ENCODE measurements at places on chromosomes 4 and X. TPM values are rescaled to one million over a fixed set of nuclear protein-coding genes. Genes with fewer than 3 reads are reported as not detected.

- no peak for DNase-seq
Observed at GRCh38 chr4:23654791-23655190, 235.1 kb downstream of the PPARGC1A start.

- no peak for DNase-seq
Observed at GRCh38 chr4:128630871-128631270, 178.6 kb upstream of the JADE1 start.

The ANOS1 gene
- total RNA-seq, result 0.52 TPM

- no peak for DNase-seq
Observed at GRCh38 chr4:178205826-178206225, 763.6 kb upstream of the AGA start.

GRCh38 chr4:106978046-106978774 is 57.9 kb downstream of the DKK2 start:
- no peak for DNase-seq

DNA sequence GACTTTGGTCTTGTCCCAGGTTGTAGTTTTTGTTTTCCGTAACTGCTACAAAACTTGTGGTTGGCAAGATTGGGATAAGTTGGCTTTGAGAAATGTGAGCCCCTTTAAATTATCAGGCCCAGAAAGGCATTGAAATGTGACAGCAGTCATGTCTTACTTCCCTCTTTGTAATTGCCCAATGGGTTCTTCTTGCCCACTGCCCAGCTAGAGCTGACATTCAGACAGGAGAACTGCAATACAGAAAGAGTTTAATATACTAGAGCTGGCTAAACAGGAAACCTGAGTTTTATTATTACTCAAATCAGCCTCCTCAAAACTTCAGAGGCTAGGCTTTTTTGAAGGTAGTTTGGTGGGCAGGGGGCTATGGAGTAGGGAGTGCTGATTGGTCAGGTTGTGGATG is 288.3 kb downstream of the ZNF674 start:
- DNase-seq, result no peak

DNA sequence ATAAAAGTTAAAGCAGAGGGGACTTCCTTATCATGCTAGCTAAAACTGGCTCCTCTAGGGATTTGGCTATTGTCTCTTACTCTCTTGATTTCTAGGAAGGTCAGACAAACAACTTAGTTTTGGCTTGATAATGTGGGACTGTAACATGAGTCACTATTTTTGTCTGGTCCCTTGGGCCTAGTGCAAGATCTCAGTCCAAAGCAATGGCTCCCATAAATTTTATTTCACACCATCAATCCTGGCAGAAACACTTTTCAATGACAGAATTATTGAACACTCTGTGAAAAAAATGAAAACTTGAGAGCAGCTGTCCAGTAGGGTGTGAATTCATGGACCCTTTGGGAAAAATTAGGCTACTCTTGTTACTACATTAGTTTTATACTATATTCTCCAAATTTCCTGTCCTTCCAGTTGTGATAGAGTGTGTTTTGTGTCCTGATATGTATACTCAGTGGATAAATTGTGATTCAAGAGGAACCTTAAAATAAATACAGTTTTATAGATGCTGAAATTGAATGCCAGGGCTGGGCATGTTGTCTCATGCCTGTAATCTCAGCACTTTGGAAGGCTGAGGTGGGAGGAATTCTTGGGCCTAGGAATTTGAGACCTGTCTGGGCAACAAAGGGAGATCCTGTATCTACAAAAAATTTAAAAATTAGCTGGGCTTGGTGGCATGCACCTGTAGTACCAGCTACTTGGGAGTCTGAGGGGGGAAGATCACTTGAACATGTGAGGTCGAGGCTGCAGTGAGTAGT is 10.8 kb upstream of the SNCA start:
- DNase-seq, result no peak

The UBE2A gene
- 23.1 TPM for total RNA-seq

The XAGE2 gene
- total RNA-seq, result not detected

DNA sequence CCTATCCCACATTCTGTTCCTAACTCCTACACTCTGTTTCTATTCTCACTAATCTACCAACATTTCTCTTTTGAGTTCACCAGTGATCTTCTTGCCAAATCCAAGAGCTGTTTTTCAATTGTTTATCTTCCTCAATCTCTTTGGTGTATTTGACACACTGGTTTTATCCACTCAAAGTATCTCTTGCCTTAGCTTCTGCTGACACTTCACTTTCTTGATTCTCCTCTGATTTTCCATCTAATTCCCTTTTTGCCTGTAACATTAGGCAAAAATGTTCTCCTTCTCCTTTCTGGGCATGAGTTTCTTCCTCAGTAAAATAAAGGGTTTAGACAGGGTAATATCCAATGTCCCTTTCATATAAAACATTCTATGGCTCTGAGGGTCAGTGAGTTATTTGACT is 26.2 kb downstream of the GRIA3 start:
- no peak for DNase-seq

The STK32B gene
- 4.9 TPM for total RNA-seq

The GUCY2F gene
- not detected for total RNA-seq

GRCh38 chrX:133988010-133988409 is 2.6 kb upstream of the GPC3 start:
- no peak for DNase-seq

GRCh38 chrX:71514367-71515037 is 18.4 kb upstream of the OGT start:
- DNase-seq, result no peak

- DNase-seq, result no peak
Observed at GRCh38 chrX:7432901-7433300, 284.9 kb upstream of the PUDP start.

- DNase-seq, result no peak
Observed at GRCh38 chr4:105145156-105145902, 1.3 kb upstream of the TET2 start.

The MAGEA3 gene
- total RNA-seq, result not detected

DNA sequence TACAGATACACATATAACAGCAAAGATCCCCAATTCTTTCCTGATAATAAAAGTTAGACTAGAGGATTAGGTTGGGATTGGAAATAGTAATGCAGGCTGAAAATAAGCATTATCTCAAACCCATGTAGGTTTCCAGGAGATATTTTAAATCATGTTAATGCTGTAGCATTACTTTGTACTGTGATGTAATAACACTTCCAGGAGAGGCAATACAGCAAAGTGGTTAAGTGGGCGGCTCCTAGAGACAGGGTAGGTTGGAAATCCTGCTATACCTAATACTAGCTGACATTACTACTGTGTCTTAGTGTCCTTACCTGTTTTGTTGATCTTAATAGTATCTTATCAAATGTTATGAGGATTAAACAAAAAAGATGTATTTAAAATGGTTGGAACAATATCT is 9.6 kb downstream of the PAICS start:
- DNase-seq, result no peak

GRCh38 chr4:8283161-8283560 is 13.6 kb downstream of the HTRA3 start:
- DNase-seq, result no peak

The MCF2 gene
- total RNA-seq, result 0.78 TPM

The BMP3 gene
- not detected for total RNA-seq

DNA sequence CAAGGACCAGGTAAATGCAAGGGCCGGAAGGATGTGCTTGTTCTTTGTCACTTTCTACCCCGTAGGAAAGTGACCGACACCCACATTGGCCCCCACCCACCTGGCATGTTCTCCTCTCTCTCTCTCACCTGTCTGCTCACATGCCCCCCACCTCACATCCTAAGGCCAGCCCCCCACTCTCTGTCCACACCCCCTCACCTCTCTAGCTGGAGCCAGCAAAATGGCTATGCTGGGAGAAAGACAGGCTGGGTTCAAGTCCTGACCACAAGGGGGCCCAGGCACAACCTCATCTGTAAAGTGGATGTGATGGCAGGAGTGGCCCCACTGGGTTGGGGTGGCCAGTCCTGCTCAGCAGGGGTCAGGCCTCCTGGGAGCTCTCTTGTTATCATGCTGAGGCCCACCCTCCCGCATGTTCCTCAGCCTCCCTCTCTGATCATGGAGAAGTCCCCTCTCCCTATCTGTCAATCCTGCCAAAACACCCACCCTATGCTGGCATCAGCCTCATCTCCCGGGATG is 1.7 kb upstream of the PPP2R2C start:
- no peak for DNase-seq

DNA sequence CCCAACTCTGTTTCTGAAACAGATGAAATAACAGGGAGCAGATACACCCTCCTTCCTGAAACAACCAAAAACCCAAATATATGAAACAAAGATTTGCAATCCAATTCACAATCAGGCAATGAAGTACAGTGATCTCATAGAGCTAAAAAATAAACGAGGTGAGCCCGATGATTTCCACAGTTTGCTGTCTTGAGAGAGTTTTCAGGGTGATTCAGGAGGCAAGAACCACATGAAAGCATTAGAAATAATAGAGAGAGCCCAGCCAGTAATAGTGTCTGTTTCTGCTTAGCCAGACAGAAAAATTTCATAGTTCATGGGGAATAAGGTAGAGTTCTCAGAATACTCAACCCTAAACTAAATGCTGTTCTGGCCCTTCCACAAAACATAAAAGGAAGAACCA is 296.2 kb downstream of the PDHA2 start:
- no peak for DNase-seq

The MAGEB5 gene
- not detected for total RNA-seq

DNA sequence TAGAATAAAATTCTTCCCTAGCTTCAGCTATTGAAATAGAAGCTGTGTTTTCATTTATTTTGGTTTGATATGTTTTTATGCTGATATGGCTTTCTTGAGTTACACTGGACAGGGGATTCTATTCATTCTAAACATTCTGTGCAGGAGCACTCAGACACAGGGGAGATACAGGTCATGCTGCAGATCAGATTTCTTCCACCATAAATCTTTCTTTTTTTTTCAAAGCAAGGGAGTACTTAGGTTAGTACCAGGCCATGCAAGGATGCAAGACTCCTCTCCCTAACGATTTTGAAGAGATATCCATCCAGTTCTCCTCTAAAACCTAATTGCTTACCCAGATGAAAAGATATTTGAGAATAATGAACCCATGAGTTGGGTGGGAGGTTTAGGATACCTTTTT is 21.4 kb downstream of the ETDC start:
- no peak for DNase-seq

DNA sequence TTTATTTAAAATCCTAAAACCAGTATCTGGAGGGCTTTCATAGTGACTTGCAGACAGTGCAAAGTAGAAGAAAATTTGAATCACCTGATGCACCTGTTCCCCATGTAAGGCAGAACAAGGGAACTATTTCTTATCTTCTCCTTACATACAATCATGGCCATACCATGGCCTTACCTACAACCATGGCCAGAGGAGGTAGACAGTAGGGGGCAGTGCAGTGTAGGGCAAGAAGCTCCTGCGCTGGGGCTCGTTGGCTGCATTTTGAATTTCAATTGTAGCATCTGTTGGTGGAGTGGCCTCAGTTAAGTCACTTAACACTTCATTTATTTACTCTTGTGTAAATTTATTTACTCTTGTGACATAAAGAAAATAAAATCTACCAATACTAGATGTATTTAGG is 33.0 kb downstream of the GALNTL6 start:
- DNase-seq, result peak; percentile 61

The CACNA1F gene
- total RNA-seq, result not detected

The ARMCX4 gene
- total RNA-seq, result 6.5 TPM

GRCh38 chr4:71211748-71212147 is 127.1 kb upstream of the SLC4A4 start:
- no peak for DNase-seq

GRCh38 chr4:25694466-25694865 is 38.8 kb downstream of the SLC34A2 start:
- DNase-seq, result no peak

GRCh38 chr4:154164931-154165839 is 326.4 kb downstream of the DCHS2 start:
- DNase-seq, result peak; percentile 28

GRCh38 chrX:43813898-43814297 is 68.4 kb downstream of the MAOB start:
- no peak for DNase-seq

The PNCK gene
- total RNA-seq, result not detected

DNA sequence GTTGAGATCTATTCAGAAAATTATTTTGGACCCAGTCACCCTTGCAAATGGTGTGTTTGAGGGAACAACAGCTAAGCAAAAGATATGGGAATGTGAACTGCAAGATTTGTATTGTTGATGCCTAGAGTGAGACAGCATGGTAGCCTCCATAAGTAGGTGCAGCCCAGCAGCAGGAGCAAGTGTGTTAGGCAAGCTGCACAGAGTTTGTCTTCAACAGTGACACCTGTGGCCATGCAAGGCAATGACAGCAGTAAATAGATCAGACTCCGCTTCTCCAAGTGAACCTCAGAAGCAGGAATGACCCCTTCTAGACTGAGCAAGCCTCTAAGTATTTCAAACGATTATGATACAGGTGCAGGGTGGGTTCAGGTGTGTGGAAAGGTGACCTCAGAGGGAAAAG is 133.4 kb upstream of the MSX1 start:
- DNase-seq, result no peak

DNA sequence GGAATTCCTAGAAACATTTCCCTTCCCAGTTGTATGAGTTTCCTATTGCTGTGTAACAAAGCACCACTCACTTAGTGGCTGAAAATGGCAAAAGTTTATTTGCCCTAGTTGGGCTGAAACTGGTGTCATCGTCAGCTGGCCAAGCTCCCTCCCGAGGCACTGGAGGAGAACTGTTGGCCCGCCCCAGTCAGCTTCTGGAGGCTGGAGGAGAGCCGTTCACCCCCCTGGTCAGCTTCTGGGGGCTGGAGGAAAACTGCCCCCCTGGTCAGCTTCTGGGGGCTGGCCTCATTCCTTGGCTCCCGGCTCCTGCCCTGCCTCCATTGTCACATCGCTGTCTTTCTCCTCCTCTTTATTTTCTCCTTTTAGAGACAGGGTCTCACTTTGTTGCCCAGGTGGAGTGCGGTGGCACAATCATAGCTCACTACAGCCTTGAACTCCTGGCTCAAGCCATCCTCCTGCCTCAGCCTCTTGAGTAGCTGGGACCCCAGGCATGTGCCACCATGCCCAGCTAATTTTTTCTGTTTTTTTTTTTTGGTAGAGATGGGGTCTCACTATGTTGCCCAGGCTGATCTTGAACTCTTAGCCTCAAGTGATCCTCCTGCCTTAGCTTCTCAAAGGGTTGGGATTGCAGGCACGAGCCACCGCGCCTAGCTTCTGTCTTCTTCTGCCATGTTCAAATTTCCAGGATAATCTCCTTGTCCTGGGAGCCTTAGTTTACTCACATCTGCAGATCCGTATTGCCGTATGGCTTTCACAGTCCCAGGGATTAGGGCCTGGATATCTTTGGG is 3.2 kb downstream of the RGS12 start:
- no peak for DNase-seq

The H2BW2 gene
- not detected for total RNA-seq

The DUSP21 gene
- not detected for total RNA-seq

- no peak for DNase-seq
Observed at GRCh38 chrX:70176938-70177533, at the start of gene DGAT2L6. TSS of gene DGAT2L6 (plus strand) at chrX:70177483. CDS start at chrX:70177583, 100 bp downstream.

The AMER1 gene
- 6.7 TPM for total RNA-seq

All from body of pancreas (tissue), 4 donors.